ENCODE measurements at places on chromosomes 13 and 19.

- no peak for DNase-seq
Observed at GRCh38 chr13:42968906-42969305, 23.1 kb downstream of the EPSTI1 start.

GRCh38 chr13:101673360-101674105 lies 221.1 kb downstream of the ITGBL1 start:
- no peak for DNase-seq

- no peak for DNase-seq
Observed at GRCh38 chr19:3512562-3513228, 6.6 kb downstream of the FZR1 start.

DNA sequence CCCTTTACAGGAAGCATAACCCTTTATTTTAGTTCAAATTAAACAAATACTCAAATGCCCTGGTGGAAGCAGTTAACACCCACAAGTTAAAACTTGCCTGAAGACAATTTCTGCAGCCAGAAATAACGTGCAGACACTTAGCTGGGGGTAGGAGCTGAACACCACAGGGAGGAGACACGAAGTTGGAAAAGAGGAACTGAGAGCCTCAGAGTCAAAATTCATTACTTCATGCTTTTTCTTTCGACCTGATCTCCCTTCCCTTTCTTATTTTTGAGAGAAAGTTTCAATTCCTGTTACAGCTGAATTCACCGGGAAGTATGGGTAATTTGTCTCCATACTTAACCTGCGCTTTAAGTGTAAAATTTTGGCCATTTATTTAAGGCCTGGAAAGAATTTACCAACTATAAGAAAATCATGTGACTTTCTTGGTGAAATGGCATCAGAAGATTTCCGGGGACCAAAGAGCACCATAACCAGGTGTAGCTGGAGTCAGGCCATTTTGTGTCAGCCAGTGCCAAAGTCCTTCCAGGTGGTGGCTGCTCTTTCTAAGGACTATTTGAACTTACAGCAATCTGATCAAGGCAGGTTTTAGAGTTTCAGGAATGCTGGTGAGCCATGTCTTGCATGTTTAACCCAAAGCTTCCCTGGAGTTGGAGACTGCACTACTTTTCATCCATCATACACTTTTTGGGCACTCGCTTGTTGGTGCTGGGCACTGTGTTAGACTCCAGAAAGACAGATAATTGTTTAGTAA lies 46.5 kb upstream of the RCBTB2 start:
- DNase-seq = no peak

DNA sequence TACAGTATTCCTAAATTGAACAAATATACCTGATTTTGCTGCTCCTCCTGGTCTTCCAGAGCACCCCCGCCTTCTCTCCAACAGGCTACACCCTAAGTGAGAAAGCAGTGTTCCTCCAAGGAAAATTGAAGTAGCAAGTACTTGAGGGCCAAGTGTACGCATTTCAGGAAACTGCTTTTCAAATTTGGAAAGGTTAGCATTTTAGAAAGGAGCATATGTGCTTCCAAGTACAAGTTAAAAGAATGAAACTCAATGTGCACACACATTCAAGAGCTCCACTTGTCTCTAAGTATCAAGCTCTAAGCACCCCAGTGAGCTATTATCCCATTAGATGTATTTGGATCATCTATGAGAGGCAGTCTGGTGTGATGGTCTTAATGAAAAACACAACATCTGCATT lies 25.8 kb downstream of the LHFPL6 start:
- DNase-seq = no peak

DNA sequence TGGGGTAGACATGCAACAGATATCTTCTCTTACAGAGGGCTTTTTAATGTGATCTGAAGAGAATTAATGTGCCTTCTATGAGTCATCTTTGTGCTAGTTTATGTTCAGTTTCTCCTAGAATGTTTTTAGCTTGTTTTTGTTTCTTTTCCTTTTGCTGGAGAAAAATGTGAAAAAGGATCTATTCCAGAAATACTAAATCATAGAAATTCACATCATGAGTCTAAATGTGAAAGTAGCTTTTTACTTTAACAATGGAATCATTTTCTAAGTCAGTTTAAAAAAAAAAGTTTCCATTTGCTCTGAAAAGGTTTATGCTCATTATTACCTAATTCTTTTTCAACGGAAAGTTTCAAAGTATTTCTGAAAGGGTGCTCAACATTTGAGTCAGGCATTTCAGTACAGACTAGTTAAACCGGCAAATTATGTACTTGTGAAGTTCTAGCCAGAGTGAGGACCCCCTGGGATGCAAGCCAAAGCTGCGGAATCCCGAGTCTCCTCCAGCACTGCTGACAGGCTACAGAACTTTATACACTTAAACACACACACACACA lies 72.9 kb downstream of the SPATA13 start:
- DNase-seq = no peak

- no peak for DNase-seq
Observed at GRCh38 chr13:42735010-42735409, 46.4 kb upstream of the FAM216B start.

- peak; percentile 49 for DNase-seq
Observed at GRCh38 chr13:25286308-25286968, 850 bp downstream of the MTMR6 start.

GRCh38 chr13:30840515-30840914 lies 65.6 kb upstream of the MEDAG start:
- DNase-seq = no peak

GRCh38 chr13:107644136-107644535 lies 571.2 kb downstream of the LIG4 start:
- DNase-seq = no peak

DNA sequence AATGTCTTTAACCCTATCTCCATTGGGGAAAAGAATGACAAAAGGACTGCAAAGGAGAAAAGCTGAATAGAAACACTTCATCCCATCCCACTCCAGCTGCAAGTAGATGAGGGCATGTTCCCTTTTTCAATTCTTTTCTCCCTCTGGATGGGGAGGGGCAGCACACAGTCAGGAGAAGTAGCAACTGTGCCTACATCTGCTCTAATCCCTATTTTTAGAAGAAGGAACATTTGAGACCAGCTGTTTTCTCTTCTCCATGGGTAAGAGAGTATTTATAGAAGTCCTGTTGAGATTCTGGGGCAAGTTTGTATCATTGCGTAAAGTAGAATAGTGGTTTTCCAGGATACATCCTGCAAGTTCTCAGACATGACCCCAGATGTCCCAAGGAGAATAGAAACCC lies 9.3 kb upstream of the GTF3A start:
- DNase-seq = no peak

DNA sequence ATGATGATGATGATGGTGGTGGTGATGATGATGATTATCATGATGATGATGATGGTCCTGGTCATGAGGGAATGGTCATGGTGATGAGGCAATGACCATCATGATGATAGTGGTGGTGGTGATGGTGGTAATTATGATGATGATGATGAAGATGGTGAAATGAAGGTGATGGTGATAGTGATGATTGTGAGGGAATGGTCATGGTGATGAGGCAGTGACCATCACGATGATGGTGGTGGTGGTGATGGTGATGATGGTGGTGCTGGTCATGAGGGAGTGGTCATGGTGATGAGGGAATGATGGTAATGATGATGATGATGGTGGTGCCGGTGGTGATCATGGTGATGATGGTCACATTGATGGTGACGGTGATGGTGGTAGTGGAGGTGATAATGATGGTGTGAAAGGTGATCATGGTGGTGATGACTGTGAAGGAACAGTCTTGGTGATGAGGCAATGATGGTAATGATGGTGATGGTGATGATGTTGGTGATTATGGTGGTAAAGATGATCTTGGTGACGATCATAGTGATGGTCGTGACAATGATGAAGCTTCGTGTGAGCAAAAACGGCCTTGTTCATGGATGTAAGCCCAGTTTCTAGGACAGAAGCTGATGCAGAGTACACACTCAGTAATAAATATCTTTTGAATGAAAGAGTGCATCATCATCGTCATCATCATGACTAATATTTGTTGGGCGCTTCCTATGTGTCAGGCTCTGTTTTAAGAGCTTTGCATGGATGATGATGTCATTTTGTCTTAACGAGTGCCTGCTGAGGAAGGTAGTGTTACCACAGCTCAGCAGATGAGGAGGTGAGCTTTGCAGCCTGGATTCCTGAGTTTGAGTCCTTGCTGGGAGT lies 17.3 kb downstream of the SBK2 start:
- no peak for DNase-seq

GRCh38 chr13:112781881-112782361 lies 92.1 kb downstream of the ATP11A start:
- DNase-seq = no peak

GRCh38 chr19:468587-469256 lies 7.9 kb upstream of the SHC2 start:
- DNase-seq = no peak

- DNase-seq = peak; percentile 49
Observed at GRCh38 chr13:112690283-112690929, 568 bp downstream of the ATP11A start.

- no peak for DNase-seq
Observed at GRCh38 chr19:40603071-40603388, 1.9 kb downstream of the LTBP4 start.

GRCh38 chr19:12864721-12865715 lies 16.2 kb downstream of the DNASE2 start:
- no peak for DNase-seq

- no peak for DNase-seq
Observed at GRCh38 chr19:7482584-7483439, 6.0 kb downstream of the PEX11G start.

DNA sequence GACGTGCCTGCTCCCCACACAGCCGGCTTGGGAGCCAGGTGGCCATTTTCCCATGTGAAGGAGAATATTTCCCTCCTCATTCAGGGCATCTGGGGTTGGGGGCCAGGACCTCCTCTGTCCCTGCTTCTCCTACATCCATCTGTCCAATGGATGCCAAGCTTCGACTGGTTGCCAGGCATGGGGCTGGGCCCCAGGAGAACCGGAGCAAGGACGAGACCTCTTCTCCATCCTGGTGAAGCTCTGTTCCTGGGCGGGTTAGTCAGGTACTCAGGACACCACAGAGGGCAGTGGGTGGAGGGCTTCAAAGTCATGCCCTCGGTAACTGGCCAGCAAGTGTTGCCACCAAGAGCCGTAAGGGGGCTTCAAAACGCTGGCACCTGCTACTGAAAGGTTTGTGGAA lies 22.3 kb upstream of the SLC15A1 start:
- DNase-seq = no peak

DNA sequence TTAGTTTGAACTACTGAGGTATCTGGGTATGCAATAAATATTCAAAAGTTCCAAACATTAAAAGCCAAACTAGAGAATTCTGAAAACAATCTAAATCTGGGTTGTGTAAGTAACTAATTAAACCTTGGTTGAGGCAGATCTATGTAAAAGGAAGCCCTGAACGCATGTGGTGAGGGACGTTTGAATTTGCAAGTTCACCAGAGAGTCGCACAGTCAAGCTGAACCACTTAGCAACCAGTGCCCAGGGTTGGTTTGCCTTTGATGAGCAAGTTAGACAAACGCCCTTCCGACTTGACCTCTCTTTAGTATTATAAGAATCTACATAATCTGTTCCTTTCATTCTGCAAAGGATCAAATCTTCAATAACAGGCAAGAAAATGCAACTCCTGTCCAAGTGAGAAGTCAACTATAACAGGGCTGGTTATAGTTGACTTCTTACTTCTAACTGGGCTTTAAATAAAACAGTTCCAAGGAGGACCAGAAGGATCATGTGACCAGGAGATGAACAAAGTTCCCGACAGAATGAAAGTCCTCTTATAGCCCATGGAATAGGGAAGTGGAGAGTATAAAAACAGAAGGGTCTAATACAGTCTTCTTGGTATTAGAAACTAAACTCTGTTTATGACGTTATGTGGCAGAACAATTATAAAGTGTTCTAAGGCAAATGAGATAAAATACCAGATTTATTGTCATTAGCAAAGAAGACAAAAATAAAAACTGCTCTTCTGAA lies 40.6 kb downstream of the PHF11 start:
- no peak for DNase-seq

DNA sequence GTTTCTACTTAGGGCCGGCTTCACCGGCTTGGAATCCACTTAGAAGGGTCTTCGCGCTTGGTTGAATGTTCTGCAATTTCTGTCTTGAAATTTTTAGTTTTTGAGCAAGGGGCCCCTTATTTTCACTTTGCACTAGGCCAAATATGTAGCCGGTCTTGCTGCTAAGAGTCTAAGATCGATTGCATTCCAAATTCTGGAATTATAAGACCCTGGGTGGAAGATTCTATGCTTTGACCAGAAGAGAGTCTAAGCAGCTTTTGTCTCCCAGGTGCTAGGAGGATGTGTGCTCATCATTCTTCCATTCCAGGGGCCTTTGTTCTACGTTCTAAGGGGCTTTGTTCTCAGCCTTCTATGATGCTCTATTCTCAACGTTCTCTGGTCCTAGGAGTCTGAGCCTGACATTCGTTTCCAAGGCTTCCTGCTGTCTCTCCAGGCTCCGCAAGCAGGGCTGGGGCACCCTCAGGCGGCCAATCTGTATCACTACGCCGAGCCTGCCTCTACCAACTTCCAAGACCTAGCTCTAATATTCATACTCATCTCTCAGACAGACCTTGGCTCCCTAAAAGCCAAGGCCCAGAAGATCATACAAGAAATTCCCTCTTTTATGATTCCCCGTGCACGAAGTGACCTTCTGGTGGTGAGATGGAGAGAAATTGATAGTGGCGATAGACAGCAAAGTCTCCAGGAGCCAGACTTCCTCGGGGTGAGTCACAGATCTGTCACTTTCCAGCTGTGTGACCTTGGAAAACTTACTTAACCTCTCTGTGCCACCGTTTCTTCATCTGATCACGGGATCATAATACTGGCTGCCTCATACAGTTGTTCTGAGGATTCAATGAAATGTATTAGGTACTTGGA lies 982 bp upstream of the DACT3 start:
- DNase-seq = peak; percentile 83

- no peak for DNase-seq
Observed at GRCh38 chr19:50710094-50710493, 9.5 kb downstream of the SHANK1 start.

DNA sequence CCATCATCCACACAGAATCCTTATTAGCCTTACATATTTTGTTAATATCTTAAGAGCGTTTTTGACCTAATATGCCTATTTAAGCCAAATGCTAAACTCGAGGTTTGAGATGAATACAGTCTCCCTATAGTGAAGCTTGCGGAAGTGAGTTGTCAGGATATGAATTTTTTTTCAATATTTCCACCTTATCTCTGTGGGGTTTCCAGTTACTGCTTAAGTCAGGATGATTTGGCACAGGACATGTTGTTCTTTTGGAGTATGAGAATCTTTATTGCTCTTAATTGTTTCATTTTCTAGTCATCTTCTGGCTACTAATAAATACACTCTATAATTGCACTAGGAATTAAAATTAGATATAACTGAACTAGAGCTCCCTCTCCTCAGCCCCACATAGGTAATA lies 44.2 kb upstream of the GPC6 start:
- no peak for DNase-seq

GRCh38 chr19:58338336-58338735 lies 11.5 kb downstream of the ZSCAN22 start:
- DNase-seq = no peak
